Astrocyte (in vitro differentiated cells and primary cell): ENCODE measurements at places on chromosomes 16 and 17. TPM values are rescaled to one million over a fixed set of nuclear protein-coding genes. Genes with fewer than 3 reads are reported as not detected.
A peak's percentile ranks its signal among the peaks of the same experiment; 100 is the strongest.

Gene MT1H
- total RNA-seq: not detected in 2 replicates

Gene LLGL2
- total RNA-seq: 6.9 and 14.8 TPM in 2 replicates

Gene KRTAP3-1
- total RNA-seq: not detected in 2 replicates

Gene DERL2
- total RNA-seq: 90.1 and 99.6 TPM in 2 replicates

Gene KCNJ18
- not detected in 2 replicates for total RNA-seq

Gene C16orf46
- 0.24 and 1.8 TPM in 2 replicates for total RNA-seq

Gene NPIPA8
- 2.0 and 7.2 TPM in 2 replicates for total RNA-seq

Gene DOC2B
- 0.11 and 0.17 TPM in 2 replicates for total RNA-seq

DNA sequence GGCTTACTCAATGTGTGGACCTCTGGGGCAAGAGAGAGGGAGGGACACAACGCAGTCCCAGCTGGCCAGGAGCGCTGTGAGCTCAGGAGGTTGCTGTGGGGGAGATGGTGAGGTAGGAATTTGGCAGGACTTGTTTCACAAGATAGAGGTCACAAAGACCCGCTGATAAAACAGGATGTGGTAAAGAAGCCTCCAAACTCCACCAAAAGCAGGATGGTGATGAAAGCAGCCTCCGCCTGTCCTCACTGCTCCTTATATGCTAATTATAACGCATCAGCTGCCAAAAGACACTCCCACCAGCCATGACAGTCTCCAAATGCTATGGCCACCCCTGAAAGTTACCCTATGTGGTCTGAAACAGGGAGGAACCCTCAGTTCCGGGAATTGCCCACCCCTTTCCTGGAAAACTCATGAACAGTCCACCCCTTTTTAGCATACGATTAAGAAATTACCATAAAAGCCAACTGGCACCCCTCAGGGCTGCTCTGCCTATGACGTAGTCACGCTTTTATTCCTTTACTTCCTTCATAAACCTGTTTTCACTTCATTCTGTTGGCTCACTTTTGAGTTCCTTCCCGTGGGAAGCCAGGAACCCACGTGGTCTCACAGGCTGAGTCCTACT lies 5.3 kb upstream of the EIF4A3 start:
- no peaks in the 10 kb centered on the region for H3K36me3 ChIP-seq
- H3K27me3 ChIP-seq: no peaks in the 10 kb centered on the region
- peaks cover 14% of the 10 kb centered on the region for H3K4me1 ChIP-seq
- H3K27ac ChIP-seq: peak overlapping the region; percentile 50
- no peak overlapping the region for H3K4me3 ChIP-seq
- DNase-seq: peak; percentile 90

DNA sequence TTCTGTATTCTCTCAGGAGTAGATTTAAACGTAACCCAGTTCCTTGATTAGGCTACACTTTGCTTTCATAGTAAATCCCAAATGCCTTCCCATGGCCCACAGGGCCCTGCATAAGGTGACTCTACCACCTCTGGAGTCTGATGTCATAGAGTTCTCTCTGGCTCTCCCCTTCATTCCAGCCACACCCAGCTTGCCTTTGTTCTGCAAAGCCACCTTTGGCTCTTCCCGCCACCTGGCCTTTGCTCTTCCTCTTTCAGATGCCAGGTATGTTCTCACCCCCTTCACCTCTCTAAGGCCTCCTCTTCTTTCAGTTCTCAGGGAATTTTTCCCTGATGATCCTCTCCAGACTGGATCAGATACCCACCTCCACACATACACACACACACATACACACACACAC lies 141.3 kb upstream of the HSBP1 start:
- H3K4me1 ChIP-seq: no peaks in the 10 kb centered on the region
- no peak overlapping the region for H3K27ac ChIP-seq
- peaks cover 4% of the 10 kb centered on the region for H3K36me3 ChIP-seq
- no peak for DNase-seq
- H3K27me3 ChIP-seq: no peaks in the 10 kb centered on the region

DNA sequence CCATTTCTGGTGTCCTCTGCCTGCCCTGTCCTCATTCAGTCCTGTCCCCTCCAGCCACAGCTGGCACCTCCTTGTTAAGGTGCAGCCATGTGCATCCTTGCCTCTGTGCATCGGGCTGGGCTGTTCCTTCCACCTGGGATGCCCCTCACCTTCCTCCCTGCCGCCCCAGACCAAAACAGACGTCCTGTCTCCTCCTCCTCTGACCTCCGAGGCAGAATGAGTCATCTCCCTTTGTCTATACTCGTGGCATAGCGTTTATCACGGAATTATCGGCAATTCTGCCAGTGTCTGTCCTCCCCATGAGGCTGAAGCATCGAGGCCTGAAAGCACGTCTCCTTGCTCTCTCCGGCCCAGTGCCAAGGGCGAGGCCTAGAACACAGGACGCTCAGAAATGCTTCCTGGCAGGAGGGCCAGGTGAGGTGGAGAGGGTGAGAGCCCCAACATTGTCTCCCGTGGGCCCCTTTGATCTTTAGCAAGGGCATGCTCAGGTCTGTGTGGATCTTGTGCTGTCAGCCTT lies 4.6 kb downstream of the RAI1 start:
- peak overlapping the region; percentile 27 for H3K4me3 ChIP-seq
- H3K36me3 ChIP-seq: no peaks in the 10 kb centered on the region
- peak; percentile 79 for DNase-seq
- peak overlapping the region; percentile 80 for H3K27ac ChIP-seq

- H3K27ac ChIP-seq: no peak overlapping the region
- H3K36me3 ChIP-seq: no peaks in the 10 kb centered on the region
- no peaks in the 10 kb centered on the region for H3K4me1 ChIP-seq
- DNase-seq: no peak
Observed at GRCh38 chr16:75120253-75120652, 3.7 kb upstream of the LDHD start.

DNA sequence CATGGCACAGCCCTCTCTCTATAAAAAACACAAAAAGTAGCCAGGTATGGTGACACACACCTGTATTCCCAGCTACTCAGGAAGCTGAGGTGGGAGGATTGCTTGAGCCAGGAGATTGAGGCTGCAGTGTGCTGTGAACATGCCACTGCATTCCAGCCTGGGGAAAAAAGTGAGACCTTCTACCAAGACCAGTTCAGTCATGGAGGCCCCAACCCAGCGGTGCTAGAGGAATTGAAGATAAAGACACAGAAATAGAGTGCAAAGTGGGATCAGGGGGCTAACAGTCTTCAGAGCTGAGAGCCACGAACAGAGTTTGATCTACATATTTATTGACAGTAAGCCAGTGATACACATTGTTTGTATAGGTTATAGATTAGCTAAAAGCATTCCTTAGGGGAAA lies 15.6 kb upstream of the CCL8 start:
- peaks cover 30% of the 10 kb centered on the region for H3K4me1 ChIP-seq
- no peak for DNase-seq
- no peaks in the 10 kb centered on the region for H3K36me3 ChIP-seq
- no peak overlapping the region for H3K4me3 ChIP-seq

DNA sequence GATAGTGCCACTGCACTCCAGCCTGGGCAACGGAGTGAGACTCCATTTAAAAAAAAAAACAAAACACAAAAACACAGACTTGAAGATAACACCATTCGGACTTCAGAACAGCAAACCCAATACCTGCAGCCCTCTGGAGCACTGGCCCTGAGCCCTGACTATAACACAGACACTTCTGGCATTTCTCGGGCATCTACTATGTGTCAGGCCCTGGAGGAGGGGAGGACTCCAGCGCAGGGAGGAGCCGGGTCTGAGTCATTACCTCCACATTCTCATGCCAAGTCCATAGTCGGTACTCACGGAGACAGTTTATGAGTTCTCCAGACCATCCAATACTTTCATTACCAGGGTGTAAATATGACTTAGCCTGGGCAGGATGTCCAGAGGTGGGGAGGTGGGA lies 48.8 kb downstream of the PITPNM3 start:
- peaks cover 43% of the 10 kb centered on the region for H3K4me1 ChIP-seq
- peak; percentile 83 for DNase-seq
- H3K27ac ChIP-seq: no peak overlapping the region
- H3K36me3 ChIP-seq: no peaks in the 10 kb centered on the region
- H3K4me3 ChIP-seq: no peak overlapping the region

DNA sequence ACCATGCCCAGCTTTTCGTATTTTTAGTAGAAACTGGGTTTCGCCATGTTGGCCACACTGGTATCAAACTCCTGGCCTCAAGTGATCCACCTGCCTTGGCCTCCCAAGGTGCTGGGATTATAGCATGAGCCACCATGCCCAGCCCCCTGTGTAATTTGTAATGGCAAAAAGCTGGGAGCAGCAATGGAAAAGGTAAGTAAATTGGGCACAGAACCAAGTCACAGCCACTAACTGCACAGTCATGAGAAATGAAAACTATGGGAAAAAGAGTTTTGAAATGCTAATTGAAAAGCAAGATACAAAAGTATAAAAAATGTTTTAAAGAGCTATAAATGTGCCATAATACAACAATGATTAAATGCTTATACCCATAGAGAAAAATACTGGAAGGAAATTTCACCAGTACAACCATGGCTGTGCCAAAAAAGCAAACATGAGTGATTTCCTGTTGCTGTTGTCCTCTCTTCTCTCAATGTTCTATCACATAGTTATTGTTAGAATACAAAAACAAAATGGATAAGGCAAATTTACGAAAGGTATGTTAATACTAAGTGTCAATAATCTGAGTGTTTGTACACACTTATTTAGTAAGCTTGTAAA lies 6.2 kb downstream of the NTAN1 start:
- no peak for DNase-seq
- H3K27ac ChIP-seq: no peak overlapping the region
- no peak overlapping the region for H3K4me3 ChIP-seq
- no peaks in the 10 kb centered on the region for H3K27me3 ChIP-seq
- H3K36me3 ChIP-seq: peaks cover 5% of the 10 kb centered on the region

DNA sequence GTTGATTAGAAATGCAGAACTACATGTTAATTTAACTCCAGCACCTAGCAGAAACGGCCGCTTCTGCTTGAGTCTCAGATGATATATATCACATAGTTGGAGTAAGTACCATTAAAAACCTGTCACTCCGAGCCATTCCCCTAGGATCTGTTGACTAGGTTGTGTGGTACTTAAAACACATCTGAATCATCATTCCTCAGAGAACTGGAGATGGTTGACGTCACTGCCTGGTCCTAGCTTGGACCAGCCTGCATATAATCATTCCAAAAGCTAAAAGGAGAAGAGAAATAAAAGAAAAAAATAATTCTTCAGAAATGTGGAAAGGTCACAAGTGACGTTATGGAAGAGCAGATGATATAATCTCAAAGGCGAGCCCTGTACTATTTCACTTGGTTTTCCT lies 31.3 kb upstream of the RASL10B start:
- no peaks in the 10 kb centered on the region for H3K4me1 ChIP-seq
- no peak overlapping the region for H3K4me3 ChIP-seq
- DNase-seq: no peak
- H3K36me3 ChIP-seq: peaks cover 24% of the 10 kb centered on the region
- no peak overlapping the region for H3K27ac ChIP-seq

GRCh38 chr17:60135951-60136666 lies 13.7 kb upstream of the CA4 start:
- no peak overlapping the region for H3K27ac ChIP-seq
- no peak for DNase-seq
- H3K4me3 ChIP-seq: peak overlapping the region; percentile 82
- H3K27me3 ChIP-seq: peaks cover 31% of the 10 kb centered on the region

DNA sequence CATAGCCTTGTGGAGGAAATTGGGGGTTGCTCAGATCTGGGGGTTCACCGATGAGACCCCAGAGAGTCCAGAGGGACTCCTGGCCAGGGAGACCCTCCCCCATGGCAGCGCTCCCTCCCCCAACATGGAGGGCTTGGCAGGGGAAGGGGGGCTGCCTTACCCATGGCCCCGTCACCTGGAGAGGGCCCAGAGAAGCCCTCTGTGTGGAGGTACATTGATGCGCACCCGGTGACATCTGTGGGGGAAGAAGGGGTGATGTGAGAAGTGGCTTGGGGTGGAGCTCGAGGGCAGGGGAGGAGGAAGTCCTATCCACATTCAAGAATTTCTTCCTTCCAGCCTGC lies 16.2 kb downstream of the ETV4 start:
- H3K4me1 ChIP-seq: peaks cover 21% of the 10 kb centered on the region
- peaks cover 4% of the 10 kb centered on the region for H3K36me3 ChIP-seq
- H3K27me3 ChIP-seq: no peaks in the 10 kb centered on the region
- peak overlapping the region; percentile 74 for H3K27ac ChIP-seq
- DNase-seq: no peak
